ENCODE measurements at places on chromosomes 5 and 9. TPM values are rescaled to one million over a fixed set of nuclear protein-coding genes. Genes with fewer than 3 reads are reported as not detected.

Gene ZNF782
- 3.7 TPM for total RNA-seq

Gene TCF7
- 17.8 TPM for total RNA-seq

Gene NPDC1
- 98.8 TPM for total RNA-seq

Gene NUTM2G
- not detected for total RNA-seq

Gene CPEB4
- total RNA-seq: 11.1 TPM

Gene S1PR3
- 0.07 TPM for total RNA-seq

Gene NMUR2
- total RNA-seq: not detected

Gene SPAAR
- not detected for total RNA-seq

Gene IFNA8
- not detected for total RNA-seq

Gene PCDHB9
- total RNA-seq: 0.07 TPM

DNA sequence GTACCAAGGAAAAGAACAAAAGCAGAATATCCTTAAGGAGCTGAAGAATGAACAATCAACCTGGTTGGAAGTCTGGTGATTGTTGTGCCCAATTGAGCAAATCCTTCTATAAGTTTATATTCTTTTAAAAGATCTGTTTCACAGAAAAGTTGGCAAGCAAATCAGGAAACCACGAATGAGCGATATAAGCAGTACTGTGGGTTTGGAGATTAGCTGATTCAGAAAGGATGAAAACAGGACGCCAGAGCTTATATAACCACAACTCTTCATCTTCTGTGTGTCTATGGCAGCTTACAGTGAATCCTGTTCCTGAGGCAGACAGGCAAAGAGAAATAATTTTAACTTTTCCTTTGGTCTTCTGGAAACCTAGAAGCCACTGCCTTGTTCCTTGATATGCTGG lies 61.7 kb downstream of the SLC38A9 start:
- DNase-seq: no peak

DNA sequence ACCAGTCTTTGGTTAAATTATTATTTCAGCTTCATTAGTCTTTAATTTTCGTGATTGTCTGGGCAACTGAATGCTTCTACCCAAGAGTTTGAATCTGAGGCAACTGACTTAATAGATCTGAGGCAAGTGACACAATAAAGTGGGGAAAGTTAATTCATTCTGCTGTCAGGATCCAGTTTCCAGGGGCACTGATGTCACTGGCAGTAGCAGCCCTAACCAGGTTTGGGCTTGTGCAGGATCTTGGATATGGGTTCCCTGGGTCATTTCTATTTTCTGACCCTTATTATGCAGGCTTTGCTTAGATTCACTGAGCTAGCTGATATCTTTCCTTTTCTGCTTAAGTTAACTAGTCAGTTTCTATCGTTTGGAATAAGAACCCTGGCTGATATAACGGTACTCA lies 9.6 kb downstream of the SREK1IP1 start:
- no peak for DNase-seq

- no peak for DNase-seq
Observed at GRCh38 chr5:162068412-162068811, 839 bp downstream of the GABRG2 start.

- no peak for DNase-seq
Observed at GRCh38 chr9:12923468-12924009, 148.7 kb downstream of the LURAP1L start.

DNA sequence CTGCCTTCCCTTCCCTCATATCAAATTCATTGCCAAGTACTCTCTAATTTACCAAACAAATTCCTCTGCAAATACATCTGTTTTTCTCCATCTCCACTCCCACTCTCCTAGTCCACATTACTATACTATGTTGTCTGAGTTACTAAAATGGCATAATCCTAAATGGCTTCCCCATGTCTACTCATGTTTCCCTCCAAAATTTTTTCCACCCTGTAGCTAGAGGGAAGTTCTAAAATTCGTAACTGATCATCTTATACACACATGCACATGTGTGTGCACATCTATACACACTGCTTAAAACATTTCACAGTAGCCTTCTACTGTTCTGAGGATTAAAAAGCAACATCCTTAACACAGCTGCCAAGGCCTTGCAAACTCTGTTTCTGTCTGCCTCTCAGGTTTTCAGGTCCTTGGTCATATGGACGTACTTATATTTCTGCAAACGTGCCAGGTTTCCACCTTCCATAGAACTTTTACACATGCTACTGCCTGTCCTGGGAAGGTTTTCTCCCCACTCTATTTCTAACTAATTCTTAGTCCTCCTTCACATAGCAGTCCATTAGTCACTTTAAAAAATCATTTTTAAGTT lies 140.6 kb downstream of the LURAP1L start:
- DNase-seq: no peak

- DNase-seq: no peak
Observed at GRCh38 chr5:115487168-115487567, 57.4 kb downstream of the FEM1C start.

DNA sequence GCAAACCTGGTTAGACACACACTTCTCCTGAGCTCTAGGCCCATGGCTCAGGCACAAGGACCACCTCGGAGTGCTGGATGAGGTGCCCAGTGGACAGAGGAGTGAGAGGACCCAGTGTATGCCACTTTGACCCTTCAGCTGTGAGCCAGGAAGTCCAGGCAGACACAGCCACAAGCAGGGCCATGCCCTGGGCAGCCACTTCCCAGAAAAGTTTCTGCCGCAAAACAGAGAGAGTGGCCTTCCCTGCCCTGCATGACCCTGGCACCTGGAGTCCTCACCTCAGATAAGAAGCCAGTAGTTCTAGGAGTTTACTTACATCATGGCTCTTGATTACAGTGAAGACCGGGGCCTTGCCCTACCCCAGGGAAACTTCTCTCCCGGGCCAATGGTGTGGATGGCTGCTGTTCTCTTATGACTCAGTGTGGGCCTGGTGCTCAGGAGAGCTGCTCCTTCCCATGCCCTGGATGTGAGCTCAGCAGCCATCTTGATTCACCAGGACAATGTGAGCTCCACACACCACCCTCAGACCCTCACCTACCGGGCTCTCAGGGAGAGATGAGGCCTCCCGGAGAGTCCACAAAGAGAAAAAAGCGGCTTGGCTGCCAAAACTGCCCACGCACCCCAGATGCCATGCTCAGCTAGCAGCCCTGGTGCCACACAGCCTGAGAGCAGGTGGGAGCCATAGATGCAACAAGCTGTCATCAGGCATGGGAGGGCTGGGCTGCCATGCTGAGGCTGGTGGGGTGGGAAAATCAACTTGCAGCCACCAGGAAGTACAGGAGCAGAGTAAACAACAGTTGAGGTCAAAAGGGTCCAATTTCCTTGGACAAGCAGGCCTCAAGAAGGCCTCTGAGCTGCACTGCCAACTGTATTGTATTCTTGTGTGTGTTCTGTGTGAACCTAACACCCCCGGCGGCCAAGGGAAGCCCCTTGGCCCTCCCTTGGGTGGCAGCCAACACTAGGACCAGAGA lies 11.7 kb upstream of the IRF1 start:
- DNase-seq: no peak

GRCh38 chr5:157286761-157287211 lies 20.9 kb downstream of the CYFIP2 start:
- no peak for DNase-seq

- DNase-seq: no peak
Observed at GRCh38 chr9:101337237-101337636, 47.6 kb downstream of the BAAT start.

DNA sequence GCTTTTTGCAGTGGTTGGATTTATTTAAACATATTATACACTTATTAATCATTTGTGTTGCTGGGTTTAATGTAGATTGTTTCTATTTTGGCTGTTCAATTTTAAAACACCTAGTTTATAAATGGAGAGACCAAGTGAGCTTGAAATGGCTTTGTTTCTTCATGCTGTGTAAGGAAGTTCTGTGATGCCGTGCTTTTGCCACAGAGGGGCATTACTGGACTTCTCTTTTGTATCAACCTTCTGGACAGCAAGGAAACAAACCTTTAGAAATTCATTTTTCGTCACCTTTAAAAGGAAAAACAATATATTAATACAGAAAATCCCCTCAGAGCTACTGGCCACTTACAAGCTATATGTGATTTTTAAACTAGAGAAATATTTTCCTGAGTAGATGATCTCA lies 81.9 kb downstream of the DMRTA1 start:
- peak; percentile 0 for DNase-seq

- DNase-seq: no peak
Observed at GRCh38 chr5:174937201-174938123, 213.1 kb downstream of the MSX2 start.

DNA sequence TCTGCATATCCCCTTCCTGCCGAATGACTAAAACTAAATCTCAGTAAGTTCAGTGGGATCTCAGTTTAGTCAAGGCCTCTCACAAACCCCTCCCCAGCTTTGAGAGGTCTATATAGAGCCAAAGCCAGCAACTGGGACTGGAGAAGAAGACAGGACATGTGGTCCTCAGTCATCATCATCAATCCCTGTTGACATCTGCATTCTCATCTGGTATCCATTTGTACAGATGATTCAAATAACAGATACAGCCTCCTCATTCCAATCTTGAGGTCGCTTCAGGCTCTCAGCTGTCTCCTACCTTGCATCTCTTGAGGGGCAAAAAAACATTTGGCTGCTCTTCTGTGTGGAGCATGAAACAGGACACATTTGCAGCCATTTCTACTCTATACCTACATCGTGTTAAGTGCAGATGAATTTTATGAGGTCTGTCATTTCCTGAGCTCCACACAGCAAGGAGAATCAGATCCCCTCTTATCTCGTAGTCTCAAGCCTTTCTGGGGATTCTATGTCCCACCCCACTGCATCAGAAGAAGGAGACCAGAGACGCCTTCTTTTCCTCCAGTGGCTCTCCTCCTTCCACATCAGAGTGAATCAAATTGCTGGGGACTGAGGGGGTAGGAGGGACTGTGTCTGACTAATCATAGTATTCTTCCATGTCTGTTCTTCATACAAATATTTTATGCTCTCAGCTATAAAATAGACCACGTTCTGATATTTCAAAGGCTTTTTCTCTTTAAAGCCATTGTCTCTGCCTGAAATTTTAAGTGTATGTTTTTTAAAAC lies 4.7 kb upstream of the RECK start:
- no peak for DNase-seq

- DNase-seq: no peak
Observed at GRCh38 chr9:132997591-132997990, 19.1 kb downstream of the GFI1B start.

- no peak for DNase-seq
Observed at GRCh38 chr5:90767710-90768109, 209.1 kb downstream of the ADGRV1 start.

DNA sequence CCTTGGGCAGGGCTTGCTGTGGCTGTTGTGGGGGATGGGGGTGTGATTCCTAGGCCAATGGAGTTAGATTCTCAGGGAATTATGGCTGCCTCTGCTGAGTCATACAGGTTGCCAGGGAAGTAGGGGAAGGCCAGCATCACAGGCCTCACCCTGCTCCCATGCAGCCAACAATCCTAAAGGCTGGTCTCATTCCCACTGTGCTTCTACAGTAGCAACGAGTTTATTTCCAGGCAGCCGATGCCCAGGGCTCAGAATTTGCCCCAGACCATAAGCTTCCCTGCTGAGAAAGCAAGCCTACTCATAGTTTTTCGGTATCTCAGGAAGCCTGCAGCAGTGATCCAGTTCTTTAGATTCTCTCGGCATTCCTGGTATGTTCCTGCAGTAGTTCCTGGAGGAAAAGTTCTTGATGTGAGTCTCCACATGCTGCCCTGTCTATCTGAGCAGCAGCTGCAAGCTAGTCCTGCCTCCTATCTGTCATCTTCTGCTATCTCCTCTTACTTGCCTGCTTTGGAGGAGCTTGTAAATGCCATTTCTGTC lies 59.3 kb upstream of the SELENOP start:
- no peak for DNase-seq

GRCh38 chr5:148826739-148827070 lies 294 bp downstream of the ADRB2 start:
- no peak for DNase-seq

GRCh38 chr5:168268949-168269936 lies 22.2 kb upstream of the WWC1 start:
- DNase-seq: peak; percentile 83

DNA sequence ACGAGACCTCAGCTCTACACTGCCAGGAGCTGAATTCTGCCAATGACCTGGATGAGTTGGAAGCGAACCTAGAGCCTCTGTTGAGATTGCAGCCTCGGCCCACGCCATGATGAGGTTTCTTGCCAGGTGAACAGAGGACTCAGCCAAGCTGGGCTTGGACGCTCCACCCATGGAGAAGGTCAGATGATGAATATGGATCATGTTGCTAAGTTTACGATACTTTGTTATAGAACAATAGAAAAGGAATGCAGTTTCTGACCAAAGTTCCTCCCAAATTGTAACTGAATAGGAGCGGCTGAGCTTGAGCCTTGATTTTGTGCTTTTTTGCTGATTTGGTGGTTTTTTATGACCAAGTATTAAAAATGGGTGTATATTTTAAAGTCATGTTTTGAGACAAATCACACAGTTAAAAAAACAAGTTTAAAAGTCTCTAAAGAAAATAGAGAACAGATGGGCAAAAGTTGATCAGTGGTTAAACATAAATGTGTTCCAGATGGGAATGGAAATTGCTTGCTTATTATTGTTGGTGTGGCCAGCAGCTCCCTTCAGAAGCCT lies 32.9 kb downstream of the ROPN1L start:
- no peak for DNase-seq

GRCh38 chr5:103224894-103225246 lies 33.7 kb upstream of the MACIR start:
- peak; percentile 13 for DNase-seq

DNA sequence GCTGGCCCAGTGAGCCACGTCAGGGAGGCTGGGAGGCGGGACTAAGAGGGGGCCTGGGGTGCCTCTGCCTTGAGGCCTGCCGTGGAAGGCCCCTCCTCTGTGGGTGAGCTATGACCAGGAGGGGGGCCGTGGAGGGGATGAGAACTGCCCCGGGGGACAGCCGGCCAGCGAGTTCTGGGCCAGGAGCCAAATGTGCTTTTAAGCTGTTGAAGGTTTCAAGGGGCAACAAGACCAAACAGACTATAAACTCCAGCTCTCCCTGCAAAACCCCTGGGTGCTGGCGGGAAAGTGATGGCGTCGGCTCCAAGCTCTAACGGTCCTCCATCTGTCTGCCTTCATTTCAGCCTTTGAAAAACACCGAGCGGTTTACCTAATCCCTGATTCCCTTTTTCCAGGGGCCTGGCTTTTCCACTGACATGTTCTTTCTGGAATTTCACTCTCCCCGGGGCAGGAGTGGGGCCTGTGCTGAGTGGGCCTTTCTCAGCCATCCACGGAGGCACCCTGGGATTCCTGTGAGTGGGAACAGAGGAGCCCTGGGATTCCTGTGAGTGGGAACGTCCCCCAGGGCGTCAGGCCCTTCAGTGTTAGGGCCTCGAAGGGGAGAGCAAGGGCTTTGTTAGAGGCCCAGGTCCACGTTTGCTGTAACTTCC lies 65.6 kb downstream of the COL5A1 start:
- no peak for DNase-seq

GRCh38 chr5:119470851-119471451 lies 18.7 kb downstream of the HSD17B4 start:
- peak; percentile 26 for DNase-seq

GRCh38 chr9:113456235-113456634 lies 7.3 kb upstream of the RGS3 start:
- no peak for DNase-seq
